Germinal center (tissue), 1 donor: ENCODE measurements at places on chromosomes 7 and 10.
A peak's percentile ranks its signal among the peaks of the same experiment; 100 is the strongest.

DNA sequence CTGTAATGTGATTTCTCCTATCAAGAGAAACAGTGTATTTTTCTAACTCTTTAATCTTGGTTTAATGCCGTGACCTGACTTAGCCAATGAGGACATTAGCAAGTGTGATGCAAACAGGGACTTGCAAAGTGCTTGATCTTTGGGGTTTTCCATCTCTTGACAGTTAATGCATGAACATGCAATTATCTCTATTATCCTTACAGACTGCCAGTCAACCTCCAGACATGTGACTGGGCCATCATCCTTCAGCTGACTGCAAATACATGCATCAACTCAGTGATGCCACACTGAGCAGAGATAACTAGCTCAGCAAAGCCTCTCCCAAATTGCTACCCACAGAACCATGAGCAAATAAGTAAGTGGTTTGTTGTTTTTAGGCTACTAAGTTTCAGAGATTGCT, 409.6 kb downstream of the GPAM start:
- DNase-seq = no peak

- DNase-seq = peak; percentile 54
These were observed 52.6 kb upstream of the SMNDC1 start for GRCh38 chr10:110357252-110357780.

GRCh38 chr10:48983648-48984351, 44.2 kb upstream of the LRRC18 start:
- no peak for DNase-seq

DNA sequence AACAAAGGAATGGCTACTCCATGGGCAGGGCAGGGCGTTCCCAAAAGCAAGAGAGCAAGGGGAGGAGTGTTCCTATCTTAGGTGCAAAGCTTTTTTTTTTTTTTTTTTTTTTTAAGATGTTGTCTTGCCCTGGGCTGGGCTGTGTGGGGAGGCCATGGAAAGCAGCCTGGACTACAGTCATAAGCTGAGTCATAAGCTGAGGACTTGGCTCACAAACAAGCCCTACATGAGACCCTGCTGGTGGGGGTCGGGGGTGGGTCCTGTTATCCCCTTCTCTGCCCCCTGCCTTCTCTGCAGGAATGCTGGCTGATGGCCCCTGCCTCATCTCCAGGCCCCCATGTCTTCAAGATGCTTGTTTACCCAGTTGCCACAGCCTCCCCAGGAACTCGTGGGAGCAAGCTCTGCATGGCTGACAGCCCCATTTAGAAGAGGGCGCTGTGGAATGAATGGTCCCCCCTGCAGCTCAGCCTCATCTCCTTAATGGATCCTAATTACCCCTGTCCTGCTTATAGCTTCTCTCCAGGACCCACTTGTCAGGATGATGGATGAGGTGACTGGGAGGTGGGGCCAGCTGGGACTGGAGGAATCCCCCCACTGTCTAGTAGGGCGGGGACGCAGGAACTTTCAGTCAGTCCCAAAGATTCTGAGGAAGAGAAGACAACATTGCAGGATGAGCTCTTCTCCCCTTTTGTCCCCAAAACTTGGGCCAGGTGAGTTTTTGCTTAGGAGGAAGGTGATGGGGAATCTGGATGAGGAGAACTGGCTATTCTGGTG, 340.8 kb upstream of the PODXL start:
- DNase-seq = no peak

- peak; percentile 72 for DNase-seq
These were observed 44.8 kb downstream of the PDIA4 start for GRCh38 chr7:148983200-148984146.

DNA sequence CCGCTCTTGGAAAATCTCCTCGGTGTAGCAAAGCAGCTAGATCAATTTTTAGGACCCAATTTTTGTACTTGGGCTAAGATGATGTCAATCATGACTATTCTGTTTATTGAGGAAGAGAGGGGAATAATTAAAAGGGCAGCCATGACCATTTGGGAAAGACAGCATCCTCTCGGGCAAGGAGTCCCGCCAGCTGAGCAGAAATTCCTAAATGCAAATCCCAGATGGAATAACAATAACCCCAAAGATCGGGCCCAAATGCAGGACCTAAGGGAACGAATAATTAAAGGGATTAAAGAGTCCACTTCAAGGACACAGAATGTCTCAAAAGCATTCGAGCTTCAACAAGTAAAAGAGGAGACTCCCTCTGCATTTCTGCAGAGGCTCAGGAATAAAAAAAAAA, 18.7 kb downstream of the COL17A1 start:
- no peak for DNase-seq

DNA sequence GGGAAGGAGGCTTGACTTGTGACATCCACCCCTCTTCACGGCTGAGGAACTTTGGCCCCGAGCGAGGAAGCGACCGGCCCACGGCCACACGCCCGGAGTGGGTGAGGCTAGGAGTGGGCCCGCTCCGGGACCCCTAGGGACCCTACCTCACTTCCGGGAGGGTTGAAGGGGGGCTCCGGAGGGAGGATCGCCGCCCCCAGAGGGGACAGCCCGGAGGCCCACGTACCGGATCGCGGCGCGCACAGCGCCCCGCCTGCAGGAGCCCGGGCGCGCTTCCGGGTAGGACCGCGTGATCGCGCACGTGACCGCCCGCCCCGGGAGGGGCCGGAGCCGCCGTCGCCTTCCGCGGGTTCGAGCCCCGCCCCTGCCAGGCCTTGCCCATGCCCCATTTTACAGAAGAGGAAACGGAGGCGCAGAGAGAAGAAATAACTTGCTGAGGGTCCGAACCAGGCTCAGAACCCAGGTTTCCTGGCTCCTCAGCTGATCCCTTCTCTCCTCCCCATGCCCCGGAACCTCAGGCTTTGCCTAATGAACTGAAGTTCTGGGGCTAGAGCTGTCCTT, at the start of gene HPS1:
TSS of gene HPS1 (minus strand) at position 275 of the 561 bp plus-strand sequence. CDS start 3,695 bp downstream, outside the sequence.
- peak; percentile 92 for DNase-seq

DNA sequence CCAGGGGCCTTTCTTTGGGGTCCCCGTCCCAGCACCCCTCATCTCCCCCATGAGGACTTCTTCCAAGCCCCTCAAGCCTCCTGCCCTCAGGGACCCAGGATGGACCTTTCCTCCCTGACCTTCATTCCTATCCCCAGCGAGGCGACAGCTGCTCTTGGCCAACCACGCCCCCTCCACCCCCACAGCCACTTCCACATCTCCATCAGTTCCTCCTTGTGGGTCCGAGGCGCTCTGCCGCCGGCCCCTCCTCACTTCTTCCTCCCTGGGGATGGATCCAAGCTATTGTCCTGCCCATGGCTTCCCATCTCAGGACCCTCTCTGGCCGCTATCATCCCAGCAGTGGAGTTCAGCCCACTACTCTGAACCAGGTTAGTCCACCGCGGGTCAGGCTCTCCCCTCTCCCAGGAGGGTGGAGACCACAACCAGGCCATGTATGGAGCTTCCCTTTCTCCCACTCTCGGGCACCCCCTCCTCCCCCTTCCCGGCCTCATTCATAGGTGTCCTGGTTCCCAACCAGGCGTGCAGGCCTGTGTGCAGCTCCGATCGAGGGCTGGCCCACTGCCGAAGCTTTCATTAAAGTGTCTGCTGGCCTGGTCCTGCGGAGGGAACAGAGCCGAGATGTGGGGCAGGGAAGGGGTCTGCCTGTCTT, 1.7 kb upstream of the SH2B2 start:
- no peak for DNase-seq

GRCh38 chr10:125023255-125023654, 81.3 kb downstream of the ZRANB1 start:
- DNase-seq = no peak

DNA sequence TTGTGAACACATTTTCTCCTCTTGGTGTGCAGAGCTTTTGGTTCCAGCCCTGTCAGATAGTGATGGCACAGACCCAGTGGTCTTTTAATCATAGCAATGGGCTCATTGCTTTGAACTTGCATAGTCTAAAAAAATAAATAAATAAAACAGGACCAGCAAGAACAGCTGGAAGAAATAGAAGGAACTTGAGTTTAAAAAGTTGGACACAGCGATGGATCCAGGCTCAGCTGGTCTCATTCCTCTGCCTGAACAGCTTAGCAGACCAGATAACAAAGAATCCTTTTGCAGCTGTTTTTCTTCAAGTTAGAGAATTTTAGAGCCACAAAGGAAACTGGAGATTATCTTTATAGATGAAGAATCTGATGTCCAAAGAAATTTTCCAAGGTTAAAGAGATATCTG, 1005.6 kb downstream of the LRMDA start:
- DNase-seq = no peak

DNA sequence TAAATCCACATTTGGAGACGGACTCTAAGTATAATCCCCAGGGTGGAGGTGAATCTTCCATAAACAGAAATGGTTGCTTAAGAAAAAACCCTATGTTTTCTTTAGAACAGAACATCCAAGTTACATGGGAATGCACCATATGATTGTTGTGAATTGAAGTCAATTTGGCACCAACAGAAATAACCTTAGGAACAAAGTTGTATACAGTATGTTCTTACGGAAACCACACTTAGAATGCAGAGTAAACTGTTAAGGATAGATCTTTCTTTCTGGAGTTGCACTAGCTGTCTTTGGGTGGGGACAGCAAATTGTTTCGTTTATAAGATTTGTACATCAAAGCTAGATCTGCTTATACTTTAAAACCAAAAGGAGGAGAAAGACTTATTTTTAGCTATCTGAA, 316.4 kb downstream of the PTEN start:
- no peak for DNase-seq

GRCh38 chr7:152910545-152911225, 151.1 kb downstream of the ACTR3B start:
- DNase-seq = no peak

- DNase-seq = peak; percentile 55
These were observed 137.9 kb downstream of the DNAJB6 start for GRCh38 chr7:157474685-157475084.

DNA sequence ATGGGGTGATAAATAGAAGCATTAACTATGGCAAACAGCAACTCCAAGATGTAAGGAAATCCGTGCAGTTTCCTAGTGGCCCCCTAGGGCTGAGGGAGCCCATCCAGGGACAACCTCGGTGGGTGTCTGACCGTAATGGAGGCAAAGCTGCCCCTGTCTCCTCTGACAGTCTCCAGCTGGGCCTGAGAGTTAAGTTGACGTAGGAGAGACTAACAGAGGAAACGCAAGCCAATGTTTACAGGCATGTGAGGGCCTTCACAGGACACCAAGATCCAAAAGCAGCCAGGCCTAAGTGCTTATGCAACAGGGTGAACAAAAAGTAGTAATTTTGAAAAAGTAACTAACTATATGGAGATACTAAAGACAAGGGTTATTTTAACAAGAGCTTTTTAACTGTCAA, 330.0 kb upstream of the C7orf33 start:
- DNase-seq = no peak

DNA sequence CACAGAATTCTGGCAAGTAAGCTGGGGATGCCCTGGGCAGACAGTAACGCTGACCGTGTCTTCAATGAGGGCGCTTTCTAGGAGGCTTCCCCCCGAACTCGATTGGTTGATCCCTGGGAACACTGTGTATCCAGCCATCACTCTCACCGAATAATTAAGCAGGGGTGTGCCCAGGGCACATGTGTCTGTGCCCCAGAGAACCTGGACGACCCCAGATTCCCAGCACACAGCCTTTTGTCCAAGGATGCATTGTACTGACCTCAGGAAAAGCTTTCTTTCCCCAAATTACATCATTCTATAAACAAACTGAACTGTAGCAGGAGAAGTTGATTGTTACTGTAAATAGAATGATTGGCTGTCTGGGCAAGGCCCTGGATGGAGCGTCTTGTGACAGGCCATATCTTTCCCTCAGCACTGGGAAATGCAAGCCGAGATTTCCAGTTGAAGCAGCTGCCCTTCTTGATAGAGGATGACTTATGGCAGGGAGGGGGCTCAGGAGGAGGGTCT, 6.6 kb upstream of the DEPP1 start:
- DNase-seq = no peak

DNA sequence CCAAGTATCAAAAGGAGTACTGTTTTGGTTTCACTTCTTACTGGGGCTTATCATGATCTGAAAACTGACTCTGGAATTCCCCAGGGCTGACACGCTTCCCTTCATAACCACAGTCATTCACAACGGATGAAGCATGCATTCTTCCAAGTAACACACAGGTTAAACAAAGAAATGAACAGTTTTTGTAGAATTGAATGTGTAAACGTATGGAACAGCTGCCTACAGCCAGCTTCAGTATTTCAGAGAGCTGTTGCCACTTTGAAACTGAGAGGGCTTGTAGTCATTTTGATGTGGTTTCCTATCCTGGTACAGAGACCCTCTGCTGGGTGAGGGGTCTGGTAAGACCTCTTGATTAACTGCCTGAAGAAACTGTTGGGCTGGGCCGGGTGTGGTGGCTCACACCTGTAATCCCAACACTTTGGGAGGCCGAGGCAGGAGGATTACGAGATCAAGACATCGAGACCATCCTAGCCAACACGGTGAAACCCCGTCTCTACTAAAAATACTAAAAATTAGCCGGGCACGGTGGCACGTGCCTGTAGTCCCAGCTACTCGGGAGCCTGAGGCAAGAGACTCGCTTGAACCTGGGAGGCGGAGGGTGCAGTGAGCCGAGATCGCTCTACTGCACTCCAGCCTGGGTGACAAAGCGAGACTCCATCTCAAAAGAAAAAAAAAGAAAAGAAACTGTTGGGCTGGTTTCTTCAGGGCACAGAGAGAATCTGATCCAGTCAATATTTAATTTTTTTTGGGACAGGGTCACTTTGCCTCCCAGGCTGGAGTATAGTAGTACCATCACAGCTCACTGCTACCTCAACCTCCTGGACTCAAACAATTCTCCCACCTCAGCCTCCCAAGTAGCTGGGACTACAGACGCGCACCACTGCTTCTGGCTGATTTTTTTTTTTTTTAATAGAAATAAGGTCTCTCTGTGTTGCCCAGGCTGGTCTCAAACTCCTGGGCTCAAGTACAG, 4.7 kb downstream of the NFE2L3 start:
- DNase-seq = no peak

DNA sequence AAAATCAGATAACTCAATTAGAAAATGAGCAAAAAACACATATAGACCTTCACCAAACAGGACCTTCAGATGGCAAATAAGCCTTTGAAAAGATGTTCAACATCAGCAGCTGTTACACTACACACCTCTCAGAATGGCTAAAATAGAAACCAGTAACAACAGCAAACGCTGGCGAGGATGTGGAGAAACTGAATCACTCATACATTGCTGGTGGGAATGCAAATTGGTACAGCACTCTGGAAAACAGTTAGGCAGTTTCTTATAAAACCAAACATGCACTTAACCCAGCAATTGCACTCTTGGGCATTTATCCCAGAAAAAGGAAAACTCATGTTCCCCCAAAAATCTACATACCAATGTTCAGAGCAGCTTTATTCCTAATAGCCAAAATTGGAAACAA, 37.7 kb upstream of the SMARCD3 start:
- DNase-seq = no peak

DNA sequence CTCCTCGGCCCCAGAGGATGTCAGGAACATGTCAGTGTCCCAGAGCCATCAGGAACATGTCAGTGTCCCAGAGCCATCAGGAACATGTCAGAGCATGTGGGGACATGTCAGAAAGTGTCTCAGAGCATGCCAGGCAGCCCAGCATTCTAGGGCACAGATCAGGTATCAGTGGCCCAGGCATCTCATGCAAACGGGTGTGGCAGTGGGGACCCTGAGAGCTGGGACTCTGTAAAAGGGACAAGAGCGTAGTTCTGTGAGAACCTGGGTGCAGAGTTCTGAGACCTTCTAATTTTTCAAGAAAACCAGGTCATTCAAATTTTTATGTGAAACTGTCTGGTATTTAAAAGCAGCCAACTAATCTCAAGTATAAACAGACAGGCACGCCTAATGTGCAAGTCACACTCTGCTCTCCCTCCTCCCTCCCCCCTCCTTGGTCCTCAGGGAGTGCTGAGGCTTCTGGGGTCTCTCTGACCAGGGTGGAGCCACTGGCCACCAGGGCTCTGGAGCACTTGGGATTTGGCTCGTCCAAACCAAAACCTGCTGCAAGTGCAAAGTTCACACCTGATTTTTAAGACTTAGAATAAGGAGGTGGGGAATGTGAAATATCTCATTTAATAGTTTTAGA, 64.6 kb downstream of the ALOX5 start:
- DNase-seq = no peak

GRCh38 chr7:50553973-50554372, 11.2 kb downstream of the DDC start:
- DNase-seq = no peak
